GM12892 (cell line): ENCODE measurements at places on chromosomes 13 and 19.

DNA sequence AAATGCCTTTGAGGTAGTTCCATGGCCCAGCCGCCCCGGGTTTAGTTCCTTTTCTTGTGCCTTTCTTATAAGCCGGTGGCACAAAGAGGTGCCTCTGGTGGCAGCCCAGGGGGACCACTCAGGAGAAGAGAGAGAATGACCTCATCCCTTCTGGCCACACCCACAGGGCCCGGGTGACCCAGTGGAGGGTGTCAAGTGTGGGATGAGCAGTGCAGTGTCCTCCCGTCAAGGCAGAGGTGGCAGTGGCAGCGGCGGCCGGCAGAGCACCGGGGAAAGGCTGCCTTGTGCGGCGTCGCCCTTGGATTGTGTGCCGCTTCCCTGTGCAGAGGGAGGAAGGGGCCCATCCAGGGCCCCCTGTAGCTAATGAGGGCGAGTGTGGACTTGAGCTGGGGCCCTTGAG is 47.9 kb downstream of the KDM4B start:
- no peak for DNase-seq

- DNase-seq: no peak
Measured at GRCh38 chr19:53532362-53532761, 5.6 kb upstream of the ZNF331 start.

- DNase-seq: no peak
Measured at GRCh38 chr19:35569281-35569781, 5.9 kb upstream of the ATP4A start.

GRCh38 chr19:55626350-55626749 is 2.0 kb upstream of the ZNF784 start:
- DNase-seq: no peak

DNA sequence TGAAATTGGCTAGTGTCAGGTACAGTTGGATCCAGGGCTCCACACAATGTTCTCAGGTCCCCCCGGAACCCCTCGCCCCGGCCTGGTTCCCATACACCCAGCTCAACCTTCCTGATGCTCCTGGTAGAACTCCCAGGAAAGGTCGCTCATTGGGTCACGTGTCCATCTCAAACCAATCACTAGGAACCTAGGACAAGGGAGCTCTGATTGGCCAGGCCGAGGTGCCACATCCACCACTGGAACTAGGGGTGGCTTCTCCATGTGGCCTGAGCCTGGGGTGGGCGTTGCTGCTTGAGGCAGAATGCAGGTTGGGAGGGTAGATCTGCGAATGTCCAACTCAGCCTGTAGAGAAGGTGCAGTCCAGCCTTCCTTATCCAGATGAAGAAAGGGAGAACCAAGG is 6.9 kb upstream of the MEF2B start:
- DNase-seq: no peak
